ENCODE measurements at places on chromosomes 13 and 19.
A peak's percentile ranks its signal among the peaks of the same experiment; 100 is the strongest.

GRCh38 chr19:47680858-47681332 lies 32.3 kb upstream of the EHD2 start:
- DNase-seq: no peak

DNA sequence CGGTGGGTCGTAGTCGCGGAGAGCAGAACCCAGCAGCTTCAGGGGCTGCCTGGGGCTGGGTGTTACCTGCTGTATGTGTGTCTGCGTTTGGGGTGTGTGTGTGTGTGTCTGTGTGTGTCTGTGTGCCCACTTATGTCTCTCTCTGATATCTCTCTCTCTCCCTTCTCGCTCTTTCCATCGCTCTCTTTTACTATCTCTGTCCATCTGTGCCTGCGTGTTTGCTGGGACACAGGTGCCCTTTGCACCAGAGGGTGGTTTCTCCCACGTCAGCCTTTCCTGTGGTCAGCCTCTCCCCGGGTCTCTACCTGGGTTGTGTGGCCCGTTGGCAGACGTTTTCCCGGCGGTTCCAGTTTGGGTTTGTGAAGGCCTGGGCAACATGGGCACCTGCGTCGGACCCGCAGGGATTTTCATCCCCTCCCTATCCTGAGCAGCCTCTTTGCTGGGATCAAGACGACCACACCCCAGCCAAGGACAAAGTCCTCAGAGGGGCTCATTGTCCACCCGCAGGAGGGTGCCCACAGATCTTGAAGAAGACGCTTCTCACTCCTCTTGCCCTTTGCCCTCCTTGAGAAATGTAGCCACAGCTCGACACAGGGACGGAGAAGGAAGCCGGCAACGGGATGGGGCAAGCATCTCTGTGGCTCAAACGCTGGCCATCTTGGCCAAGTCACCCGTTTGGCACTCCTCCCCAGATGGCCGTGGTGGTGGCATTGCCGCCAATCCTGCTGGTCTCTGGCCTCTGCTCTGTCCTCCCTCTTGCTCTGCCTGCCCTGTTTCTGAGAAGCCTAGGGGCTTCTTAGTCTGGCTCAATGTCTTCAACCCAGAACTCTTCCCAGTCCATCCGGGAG lies 43.3 kb downstream of the ZNF146 start:
- no peak for DNase-seq

GRCh38 chr13:111936267-111936925 lies 130.6 kb upstream of the SOX1 start:
- no peak for DNase-seq

- DNase-seq: no peak
Measured at GRCh38 chr13:33721724-33722123, 96.2 kb upstream of the RFC3 start.

GRCh38 chr19:48795055-48795684 lies 15.7 kb downstream of the BCAT2 start:
- peak; percentile 92 for DNase-seq

All from CD4-positive, alpha-beta T cell treated with Interleukin-10 for 1 hour (primary cell).